ENCODE measurements at places on chromosomes 2 and 18.
A peak's percentile ranks its signal among the peaks of the same experiment; 100 is the strongest.

DNA sequence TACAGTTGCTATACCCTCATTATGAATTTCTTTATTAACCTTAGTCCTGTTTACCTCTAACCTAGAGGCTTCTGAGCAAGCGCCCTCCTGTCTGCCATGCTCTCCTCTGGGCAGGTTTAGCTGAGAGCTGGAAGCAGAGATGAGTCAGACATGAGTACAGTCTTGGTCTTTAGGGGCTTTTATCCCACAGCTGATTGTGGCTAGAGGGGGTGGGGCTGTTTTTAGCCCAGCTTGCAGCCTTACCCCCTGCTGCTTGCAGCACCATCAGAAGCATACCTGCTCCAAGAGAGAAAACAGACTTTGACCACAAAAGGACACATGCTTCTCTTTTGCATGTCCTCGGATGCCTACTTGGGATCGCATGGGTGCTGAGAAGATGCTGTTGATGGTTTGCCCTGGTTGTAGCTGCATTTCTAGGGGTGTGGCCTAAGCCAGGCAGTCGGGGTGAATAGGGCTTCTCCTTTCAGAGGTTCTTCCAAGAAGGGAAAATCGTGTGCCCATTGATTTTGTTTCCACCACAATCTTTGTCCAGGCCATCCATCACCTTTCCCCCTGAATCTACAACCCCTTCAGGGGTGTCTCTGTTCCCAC lies 115.0 kb upstream of the LGALSL start:
- peak; percentile 57 for DNase-seq

DNA sequence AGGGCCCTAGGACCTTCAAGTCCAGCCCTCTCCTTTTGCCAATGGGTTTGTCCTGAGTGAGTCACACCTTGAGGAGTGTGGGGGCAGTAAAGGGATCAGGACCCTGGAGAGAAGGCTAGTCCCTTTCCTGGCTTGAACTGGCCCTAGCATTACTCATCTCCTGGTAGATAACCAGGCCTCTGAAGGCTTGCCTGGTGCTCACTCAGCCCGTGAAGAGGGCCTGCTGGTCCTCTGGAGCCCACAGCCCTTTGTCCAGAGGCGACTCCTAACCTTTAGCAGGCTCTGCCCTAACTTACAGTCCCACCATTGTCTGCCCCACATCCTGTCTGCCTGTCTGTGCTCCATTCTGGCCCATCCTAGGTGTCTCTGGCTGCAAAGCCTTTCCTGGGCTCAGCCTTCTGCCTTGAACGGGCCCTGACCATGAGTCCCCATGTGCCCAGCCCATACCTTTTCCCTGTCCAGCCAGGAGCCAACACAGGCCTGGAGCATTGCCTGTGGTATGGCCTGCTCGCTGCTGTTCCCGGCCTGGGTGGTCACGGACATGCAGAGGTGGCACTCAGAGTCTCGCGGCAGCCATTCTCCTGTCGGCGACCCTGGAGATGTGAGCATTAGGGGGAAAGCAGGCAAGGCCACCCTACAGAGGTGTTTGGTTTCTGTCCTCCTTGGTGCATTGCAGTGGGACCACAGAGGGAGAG lies 5.0 kb downstream of the SFTPB start:
- DNase-seq, result peak; percentile 99

DNA sequence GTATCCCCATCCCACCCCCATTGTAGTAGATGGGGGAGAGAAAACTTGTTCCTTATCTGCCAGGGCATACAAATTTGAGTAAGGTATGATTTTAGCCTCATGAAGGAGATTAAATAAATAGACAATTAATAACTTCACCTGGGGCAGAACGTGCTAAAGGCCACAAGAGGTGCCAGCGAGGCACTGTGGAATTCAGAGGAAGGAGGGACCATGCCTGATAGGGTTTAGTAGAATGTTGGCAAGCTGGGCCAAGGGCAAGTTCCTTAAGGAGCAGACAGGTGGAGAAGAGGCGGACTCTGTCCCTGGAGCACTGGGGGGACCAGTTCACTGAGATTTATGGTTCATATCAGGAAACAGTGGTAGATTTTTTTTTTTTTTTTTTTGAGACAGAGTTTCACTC lies 22.5 kb downstream of the STAMBP start:
- no peak for DNase-seq

- DNase-seq, result no peak
These were observed 190.0 kb downstream of the CYRIA start for GRCh38 chr2:16475586-16475985.

DNA sequence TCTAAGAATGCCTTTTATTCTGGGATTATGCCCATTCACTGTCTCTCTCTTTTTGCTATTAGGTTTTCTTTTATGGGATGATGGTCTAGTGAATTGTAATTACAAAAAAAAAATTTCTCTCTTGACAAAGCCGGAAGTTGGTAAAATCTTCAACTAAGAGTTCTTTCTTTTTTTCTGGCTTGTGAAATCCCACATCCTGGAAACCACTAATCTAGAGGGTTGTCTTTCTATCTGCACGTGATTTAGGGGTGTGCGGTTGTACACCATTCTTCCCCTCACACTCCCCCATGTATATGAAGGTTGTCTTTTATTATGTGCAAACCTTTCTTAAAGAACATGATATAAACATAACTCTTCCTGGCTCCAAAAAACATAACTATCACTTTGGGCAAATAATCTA lies 52.0 kb downstream of the GATA6 start:
- DNase-seq, result no peak

GRCh38 chr2:28638102-28638501 lies 113.5 kb upstream of the PPP1CB start:
- no peak for DNase-seq

DNA sequence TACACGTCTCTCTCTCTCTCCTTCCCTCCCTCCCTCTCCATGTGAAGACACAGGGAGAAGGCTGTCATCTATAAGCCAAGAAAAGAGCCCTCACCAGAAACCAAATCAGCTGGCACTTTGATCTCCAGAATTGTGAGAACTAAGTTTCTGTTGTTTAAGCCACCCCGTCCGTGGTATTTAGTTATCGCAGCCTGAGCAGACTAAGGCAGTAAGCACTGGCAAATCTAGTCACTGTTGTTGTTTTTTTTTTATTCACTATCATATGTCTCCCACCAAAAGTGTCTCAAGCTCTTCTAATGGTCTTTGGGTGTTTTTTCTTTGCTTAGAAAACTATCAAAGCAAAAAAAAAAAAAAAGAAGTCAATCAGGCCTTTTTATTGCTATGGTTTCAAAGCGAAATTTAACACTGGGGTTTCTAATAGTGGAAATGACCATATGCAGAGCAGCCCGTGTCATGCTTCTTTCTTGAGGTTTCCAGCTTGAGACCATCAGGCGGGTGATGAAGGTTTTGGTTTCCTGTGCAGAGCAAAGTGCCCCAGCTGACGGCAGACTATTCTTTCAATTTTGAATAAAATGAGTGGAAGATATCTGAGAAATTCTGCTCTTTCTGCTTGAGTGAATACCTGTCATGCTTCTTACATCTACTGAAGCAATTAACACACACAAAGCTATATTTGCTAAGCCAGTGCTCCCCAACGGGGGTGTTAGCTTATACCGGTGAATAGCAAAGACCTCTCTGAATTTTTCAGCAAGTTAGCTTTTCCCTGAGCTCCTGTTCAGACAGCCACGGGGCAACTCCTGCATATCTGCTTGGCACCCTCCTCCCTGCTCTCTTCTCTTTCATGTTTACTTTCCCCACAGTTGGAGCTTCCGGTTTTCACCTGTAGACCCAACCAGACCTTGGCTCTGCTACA lies 394.1 kb upstream of the ATP5MC3 start:
- no peak for DNase-seq

DNA sequence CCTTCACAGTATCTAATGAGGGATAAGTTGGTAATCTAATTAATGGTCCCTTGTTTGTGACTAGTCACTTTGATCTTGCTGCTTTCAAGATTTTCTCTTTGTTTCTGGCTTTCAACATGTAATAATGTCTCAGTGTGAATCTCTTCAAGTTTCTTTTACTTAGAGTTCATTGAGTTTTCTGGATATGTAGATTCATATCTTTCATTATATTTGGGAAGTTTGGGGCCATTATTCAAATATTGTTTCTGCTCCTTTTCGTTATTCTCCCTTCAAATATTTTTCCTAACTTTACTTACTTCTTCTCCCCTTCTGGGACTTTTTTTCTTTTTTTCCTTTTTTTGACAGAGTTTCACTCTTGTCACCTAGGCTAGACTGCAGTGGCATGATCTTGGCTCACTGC lies 21.1 kb upstream of the NAPG start:
- DNase-seq, result no peak

DNA sequence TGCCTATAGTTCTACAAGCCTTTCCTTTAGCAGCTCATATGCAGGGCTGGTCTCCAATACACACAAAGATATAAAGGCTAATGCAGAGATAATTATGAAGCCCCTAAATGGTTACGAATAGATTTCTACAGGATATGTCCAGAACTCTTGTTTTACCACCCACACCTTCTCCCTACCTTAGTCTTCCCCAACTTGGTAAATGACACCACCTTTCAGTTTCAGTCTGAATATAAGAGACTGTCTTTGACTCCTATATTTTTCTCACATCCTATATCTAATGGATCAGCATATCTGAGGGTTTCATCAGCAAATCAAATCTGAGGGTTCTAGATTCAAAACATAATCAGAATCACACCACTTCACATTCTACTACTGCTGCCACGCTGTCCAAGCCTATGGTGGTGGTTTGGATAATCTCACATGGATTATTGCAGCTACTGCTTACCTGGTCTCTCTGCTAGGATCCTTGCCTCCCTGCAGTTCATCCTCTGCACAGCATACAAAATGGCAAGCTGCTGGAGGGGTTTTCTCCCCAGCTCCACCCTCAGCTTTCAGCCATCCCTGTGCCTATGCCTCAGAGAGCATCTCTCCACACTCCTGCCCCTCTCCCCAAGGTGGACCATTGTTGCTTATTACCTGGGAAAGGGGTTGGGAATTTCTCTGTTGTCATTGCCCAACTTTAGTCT lies 178.0 kb upstream of the SPOPL start:
- DNase-seq, result no peak

- DNase-seq, result peak; percentile 62
These were observed 19.6 kb downstream of the RSAD2 start for GRCh38 chr2:6896930-6897759.

GRCh38 chr2:30147196-30147714 lies 448 bp downstream of the YPEL5 start:
- no peak for DNase-seq

DNA sequence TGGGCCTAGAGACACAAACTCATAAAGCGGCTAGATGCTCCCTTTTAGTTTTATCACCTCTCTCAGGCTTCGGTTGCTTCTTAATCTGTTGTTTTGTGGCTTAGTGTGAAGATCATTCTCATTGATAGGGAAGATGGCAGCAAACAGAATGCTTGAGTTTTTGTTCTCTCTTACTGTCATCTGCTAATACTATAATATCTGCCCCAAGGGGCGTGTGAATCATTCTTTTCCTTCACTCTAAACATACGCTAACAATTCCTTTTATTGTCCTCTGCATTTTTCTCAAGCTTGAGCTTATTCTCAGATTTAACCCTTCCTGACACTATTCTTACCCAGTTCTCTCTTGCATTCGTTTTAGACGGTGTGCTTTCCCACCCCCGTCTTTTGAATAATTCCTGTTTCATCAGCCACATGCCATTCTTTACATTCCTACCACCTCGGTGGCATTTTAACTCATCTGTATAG lies 323.9 kb upstream of the NRP2 start:
- DNase-seq, result peak; percentile 8

- peak; percentile 25 for DNase-seq
These were observed 57.4 kb downstream of the KCNE4 start for GRCh38 chr2:223109341-223109740.

DNA sequence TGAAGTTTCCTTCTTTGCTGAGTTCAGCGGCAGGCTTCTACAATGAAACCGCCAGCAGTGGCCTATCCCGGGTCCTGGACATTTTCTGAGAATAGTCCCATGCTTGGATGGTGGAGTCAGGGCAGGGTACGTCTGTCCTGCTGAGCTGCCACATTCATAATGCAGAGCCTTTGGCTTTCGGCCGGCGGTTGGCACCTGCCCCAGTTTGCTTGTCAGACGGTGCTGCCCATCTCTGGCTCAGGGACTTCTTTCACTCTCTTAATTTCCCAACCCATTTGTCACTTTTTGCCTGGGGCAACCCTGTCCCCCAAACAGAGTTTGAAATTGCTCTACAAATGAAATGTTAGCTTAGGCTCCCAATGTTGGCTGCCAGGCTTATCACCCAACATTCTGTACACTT lies 57.2 kb downstream of the SOX11 start:
- no peak for DNase-seq

DNA sequence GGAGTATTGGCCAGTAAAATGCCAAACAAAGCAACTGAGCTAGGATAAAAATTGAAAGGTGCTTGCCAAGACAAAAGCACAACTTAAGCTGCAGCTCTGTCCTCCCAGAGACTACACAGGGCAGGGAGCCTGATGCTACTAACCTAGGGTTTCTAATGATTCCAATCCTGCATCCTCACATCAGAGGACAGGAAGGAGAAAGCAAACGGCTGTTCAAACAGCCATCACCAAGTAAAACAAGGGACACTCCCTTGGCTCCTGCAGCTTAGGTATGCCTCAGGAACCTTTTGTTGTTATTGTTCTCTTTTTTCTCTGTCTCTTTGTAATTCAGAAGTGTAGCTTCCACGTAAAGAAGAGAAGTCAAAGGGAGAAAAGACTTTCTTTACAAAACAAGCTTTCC lies 99.5 kb downstream of the TCF4 start:
- no peak for DNase-seq

DNA sequence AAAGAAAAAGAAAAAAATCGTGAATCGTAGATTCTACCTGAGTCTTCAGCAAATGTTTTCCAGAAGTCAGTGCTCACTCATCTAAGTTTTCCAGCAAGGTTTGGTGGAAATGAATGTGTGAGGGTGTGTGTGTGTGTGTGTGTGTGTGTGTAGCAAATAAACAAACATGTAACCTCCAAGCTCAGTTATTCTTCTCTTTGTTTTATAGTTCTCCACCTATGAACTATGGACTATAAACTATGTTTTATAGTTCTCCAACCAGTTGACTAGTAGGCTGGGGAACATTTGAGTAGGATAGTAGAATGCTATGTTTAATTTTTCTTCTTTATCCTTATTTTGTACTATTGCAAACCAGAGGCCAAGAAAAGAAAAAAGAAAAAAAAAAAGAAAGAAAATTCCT lies 44.6 kb upstream of the SERPINE2 start:
- DNase-seq, result no peak

GRCh38 chr2:68110102-68110501 lies 47.3 kb upstream of the C1D start:
- no peak for DNase-seq

GRCh38 chr2:105371810-105372209 lies 27.0 kb downstream of the FHL2 start:
- no peak for DNase-seq

- peak; percentile 67 for DNase-seq
These were observed 62.2 kb downstream of the RPL37A start for GRCh38 chr2:216560838-216561270.

DNA sequence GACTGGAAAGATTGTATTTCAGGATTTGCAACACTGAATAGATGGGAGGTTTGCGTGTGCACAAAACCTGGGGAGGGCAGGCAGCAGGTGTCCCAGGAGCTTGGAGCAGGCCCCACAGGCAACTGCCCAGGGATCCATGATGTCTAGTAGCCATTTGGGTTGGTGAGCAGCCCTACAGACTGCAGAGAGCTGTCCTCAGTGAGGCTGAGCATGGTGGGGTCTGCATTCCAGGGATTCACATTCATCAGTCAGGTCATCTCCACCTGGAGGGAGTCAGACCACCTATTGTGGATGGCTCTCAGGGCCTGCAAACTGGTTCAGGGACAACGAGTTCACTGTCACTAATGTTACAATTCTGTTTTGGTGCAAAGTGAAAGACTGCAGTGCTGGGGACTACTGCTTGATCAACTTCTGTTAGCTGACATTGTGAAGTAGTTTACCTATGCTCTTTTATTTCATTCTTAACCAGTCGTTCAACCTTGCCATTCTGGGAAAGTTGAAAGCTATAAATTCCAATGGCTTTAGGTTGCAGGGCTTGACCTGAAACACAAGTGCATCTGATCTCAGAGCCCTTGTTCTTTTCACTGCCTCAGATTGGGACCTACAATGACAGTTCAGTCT lies 222.6 kb downstream of the ZNF407 start:
- DNase-seq, result no peak
